Left ventricle myocardium superior (tissue), 1 donor: ENCODE measurements at places on chromosomes 5 and 9.

GRCh38 chr9:76257311-76257710, 136.9 kb downstream of the RFK start:
- peak; percentile 66 for DNase-seq

- DNase-seq = no peak
Measured at GRCh38 chr5:24642022-24642421, 2.8 kb downstream of the CDH10 start.

- DNase-seq = no peak
Measured at GRCh38 chr5:44632344-44632743, 176.4 kb upstream of the MRPS30 start.

DNA sequence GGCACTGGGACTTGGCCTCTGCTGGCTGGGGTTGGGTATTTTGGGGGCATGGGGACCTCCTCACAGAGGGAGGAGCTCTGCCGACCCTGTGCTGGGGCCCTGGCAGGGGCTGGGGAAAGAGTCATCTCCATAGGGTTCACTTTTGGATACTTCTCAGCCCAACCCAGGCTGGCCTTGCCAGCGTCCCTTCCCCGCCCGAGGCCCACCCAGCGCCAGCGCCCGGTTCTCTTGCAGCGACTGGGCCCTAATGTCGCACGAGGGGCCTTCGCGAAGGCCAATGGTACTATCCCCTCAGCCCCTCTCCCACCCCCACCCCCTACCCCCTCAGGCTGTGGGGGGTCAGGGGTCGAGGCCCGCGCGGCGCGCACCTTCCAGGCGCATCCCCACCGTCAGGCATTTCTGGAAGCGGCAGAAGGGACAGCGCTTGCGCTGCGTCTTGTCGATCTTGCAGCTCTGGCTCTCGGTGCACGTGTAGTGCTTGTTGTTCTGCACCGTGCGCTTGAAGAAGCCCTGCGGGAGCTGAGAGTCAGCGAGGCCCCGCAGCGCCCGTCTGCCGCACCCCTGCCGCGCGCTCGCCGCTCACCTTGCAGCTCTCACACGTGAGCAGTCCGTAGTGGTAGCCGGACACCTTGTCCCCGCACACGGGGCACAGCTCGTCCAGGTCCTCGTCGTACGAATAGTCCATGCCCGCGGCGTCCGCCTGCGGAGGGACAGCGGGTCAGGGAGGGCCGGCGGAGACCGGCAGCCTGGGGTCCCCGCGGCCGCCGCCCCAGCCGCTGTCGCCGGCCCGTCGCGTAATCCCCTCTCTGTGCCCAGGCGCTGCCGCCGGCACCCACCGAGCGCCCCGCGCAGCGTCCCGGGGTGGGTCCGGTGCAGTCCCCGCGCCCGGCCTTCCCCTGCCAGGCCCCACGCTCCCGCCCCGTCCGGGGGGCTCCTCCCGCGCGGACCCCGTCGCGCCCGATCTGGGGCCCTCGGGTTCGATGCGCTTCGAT, 4.2 kb downstream of the NR5A1 start:
- no peak for DNase-seq

- no peak for DNase-seq
Measured at GRCh38 chr5:144210655-144211054, 40.0 kb downstream of the KCTD16 start.

GRCh38 chr5:96742538-96742937, 65.2 kb downstream of the ERAP1 start:
- DNase-seq = no peak

- DNase-seq = no peak
Measured at GRCh38 chr9:100884518-100884917, 144.0 kb upstream of the PLPPR1 start.

GRCh38 chr9:84742261-84742660, 72.7 kb downstream of the NTRK2 start:
- DNase-seq = no peak

DNA sequence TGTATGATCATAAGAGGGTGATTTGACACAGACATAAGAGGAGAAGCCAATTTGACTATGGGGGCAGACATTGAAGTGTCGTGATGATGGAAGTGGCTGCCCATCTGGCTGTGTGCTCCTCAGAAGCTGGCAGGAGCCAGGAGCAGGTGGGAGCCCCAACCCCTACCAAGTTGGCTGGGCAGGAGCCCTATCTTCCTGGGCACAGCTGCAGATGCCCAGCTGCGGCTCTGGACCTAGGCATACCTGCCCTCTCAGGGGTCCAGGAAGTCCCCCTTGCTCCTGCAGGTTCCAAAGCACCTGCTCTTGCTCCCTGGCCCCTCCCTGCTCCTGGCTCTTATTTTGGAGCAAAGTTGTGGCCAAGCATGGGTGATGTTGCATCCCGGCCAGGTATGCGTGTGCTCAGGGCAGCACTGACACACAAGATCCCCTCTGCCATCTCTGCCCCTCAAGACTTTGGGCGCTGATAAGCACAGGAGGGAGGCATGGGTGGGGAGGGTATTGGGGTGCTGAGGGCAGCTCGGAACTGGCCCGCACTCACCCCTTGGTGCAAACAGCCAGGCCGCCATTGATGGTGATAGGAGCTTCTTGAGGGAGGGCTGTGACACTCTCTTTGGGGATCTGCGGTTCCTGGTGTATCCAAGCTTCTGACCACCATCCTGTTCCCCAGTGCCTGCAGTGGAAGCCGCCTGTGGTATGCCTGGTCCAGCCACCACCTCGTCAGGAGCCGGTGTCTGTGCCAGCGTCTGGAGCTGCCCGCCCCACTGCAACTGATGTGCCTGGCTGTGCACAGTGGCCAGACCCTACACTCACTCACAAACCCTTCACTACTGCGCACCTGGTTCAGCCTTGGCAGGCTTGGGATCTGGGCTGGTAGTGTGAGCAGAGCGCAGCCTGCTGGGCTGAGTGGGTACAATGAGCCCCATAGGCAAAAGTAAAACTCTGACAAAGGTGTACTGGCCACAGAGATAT, 230.9 kb downstream of the CDH9 start:
- no peak for DNase-seq

GRCh38 chr5:104062621-104063377, 500.2 kb upstream of the NUDT12 start:
- DNase-seq = no peak

- peak; percentile 77 for DNase-seq
Measured at GRCh38 chr5:122183098-122183787, 53.9 kb downstream of the ZNF474 start.

DNA sequence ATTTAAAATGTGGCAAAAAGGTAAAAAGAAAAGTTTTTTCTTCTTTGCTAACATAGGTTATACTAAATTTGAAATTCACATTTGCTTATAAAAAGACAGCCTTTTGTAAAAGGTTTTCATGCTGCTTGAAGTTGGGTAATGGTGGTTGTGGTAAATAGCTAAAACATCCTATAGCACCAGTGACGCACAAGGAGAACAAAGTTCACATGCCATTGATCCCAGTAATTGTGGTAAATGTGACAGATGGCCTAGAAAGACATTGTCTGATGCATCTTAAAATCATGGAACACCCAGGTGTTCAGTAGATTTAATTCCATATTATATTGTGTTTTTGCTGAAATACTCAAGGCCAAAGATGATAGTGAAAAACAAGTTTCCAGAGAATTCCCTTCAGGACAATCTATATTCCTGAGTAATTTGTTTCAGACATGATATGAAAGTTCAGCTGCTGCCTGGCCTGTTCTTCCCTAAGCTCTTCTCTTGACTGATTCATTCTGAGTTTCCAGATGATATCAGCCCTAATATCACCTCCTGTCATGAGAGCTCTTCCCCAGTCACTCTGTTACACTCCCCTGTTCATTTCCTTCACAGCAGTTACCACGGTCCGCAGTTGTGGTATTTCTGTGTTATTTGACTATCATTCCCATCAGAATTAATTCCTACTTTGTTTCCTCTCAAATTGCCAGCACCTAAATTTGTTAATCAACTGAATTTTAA, 4.6 kb upstream of the FBXL17 start:
- DNase-seq = no peak

DNA sequence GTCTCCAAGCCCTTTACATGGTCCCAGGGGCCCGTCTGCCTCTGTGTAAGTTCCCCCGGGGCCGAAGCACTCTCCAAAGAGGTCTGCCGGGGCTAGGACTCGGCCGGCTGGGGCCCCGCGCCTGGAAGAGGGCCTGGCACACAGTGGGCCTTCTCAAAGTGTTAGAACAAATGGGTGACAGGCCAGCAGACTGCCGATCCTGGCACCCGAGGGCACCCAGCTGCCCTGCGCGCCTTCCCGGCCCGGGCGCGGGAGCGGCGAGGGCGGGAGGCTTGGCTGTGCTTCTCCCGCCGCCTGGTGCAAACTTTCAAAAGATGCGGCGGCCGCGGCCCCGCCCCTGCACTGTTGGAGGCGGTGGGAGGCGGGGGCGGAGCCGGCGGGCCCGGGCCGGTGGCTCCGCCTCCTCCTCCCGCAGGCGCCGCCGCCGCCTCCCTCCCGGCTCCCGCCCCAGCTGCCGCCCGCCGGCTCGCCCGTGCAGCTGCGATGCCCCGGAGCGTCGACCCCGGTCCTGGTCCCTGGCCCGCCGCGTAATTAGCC, at the start of gene NEURL1B:
TSS of gene NEURL1B (plus strand) at position 442 of the 537 bp plus-strand sequence. CDS start 144 bp downstream, outside the sequence.
- peak; percentile 93 for DNase-seq

GRCh38 chr9:89277043-89277442, 34.0 kb upstream of the CKS2 start:
- DNase-seq = no peak

DNA sequence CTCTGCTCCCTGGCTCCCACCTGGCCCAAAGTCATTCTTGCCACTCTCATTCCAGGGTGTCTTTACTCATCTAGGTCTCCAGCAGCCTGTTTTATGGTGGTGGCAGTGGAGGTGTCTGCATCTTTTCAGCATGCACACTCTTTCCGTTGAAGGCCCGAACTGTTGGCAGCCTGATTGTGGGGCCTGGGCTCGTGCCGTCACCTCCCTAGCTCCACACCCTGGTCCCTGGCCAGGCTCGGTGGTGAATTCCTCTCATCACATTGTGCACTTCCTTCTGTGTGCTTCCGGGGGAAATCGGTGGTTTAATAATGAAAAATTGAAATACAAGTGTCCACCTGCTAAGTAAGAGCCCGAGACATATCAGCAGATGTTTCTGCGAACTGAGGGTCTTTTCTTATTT, 214.3 kb downstream of the TRIO start:
- peak; percentile 82 for DNase-seq

DNA sequence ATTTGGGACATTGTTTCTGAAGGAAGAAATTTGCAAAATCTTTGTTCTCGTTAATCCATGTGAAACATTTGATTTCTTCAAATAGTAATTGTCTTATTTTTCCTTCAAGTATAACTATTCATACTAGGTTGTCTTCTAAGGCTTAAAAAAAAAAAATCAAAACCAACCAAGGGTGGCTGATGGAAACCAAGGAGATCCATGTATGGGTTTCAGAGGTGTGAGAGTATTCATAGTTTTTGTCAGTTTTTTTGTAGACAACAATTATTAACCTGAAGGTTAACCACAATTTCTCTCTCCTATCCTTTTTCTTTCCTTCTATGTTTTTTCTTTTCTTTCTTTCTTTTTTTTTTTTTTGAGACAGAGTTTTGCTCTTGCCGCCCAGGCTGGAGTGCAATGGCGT, 35.4 kb downstream of the KDM4C start:
- DNase-seq = no peak

GRCh38 chr5:34914671-34915138, 599 bp downstream of the RAD1 start:
- peak; percentile 46 for DNase-seq

DNA sequence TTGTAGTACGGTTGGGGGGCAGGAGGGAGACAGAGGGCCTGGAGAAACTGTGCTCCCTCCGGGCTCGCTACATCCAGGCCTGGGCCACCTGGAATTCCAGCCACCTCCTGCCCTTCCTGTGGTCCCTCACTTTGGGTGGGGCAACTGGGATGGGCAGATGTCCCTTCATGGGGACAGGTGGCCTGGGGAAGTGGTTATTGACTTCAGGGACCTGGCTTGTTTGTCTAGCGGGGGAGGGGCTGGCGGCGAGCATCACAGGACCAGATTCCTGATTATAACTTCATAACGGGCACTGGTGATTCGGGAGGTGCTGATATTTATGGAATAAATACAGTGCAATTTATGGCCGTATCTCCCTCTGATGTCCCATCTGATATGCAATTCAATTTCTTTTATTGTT, 20.1 kb upstream of the LAMC3 start:
- no peak for DNase-seq

- DNase-seq = peak; percentile 64
Measured at GRCh38 chr9:136051453-136051836, 43.6 kb downstream of the NACC2 start.

GRCh38 chr5:145220481-145220880, 614.7 kb downstream of the PRELID2 start:
- DNase-seq = no peak

GRCh38 chr9:111020594-111020993, 17.7 kb downstream of the LPAR1 start:
- no peak for DNase-seq

GRCh38 chr5:168482361-168482760, 3.9 kb upstream of the RARS1 start:
- no peak for DNase-seq

DNA sequence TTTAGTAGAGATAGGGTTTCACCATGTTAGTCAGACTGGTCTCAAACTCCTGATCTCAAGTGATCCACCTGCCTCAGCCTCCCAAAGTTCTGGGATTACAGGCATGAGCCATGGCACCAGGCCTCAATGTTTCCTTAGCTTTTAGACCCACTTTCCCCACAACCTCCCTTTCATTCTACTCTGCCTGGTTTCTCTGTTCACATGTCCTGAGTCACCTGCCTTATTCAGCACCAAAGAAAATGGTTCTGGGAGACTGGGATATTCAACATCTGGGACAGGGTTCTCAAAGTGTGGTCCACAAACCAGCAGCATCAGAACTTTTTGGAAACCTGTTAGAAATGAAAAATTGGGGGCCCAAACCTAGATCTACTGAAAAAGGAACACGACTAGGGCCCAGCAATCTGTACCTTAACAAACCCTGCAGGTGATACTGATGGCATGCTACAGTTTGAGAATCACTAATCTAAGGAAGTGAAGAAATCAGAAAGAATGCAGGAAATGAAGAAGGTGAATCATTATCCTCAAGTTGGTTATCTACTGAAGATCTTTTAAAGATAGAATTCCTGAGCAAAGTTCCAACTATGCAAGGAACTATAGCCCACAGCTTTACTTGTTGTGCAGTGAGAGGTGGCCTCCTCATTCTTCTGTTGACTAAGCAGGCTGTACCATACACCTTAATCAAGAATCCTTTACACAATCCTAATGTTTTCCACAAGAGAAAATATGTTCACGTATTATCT, 51.8 kb upstream of the CTNNAL1 start:
- no peak for DNase-seq

GRCh38 chr9:133528876-133529241, 4.1 kb upstream of the MYMK start:
- DNase-seq = no peak

DNA sequence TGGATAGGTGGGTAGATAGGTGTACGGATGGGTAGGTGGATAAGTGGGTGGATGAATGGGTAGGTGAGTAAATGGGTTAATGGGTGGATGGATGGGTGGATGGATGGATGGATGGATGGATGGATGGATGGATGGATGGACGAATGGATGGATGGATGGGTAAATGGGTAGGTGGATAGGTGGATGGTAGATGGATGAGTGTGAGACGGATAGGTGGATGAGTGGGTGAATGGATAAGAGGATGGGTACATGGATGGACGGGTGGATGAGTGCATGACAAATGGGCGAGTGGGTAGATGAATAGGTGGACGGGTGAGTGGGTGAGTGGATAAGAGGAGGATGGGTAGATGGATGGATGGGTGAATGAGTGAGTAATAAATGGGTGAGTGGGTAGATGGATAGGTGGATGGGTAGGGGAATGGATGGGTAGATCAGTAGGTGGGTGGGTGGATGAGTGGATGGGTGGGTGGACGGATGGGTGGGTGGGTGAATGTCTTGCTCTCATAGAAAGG, 179.2 kb downstream of the FGF18 start:
- no peak for DNase-seq

GRCh38 chr9:21311889-21312288, 6.8 kb upstream of the IFNA5 start:
- DNase-seq = no peak

GRCh38 chr5:72167257-72167656, 60.0 kb downstream of the MAP1B start:
- DNase-seq = no peak
